AG10803 (cell line): ENCODE measurements at places on chromosomes 16 and 17.

GRCh38 chr17:37770631-37771518 is 26.0 kb upstream of the HNF1B start:
- peak; percentile 63 for DNase-seq

GRCh38 chr17:57399690-57400089 is 143.4 kb downstream of the MSI2 start:
- no peak for DNase-seq

DNA sequence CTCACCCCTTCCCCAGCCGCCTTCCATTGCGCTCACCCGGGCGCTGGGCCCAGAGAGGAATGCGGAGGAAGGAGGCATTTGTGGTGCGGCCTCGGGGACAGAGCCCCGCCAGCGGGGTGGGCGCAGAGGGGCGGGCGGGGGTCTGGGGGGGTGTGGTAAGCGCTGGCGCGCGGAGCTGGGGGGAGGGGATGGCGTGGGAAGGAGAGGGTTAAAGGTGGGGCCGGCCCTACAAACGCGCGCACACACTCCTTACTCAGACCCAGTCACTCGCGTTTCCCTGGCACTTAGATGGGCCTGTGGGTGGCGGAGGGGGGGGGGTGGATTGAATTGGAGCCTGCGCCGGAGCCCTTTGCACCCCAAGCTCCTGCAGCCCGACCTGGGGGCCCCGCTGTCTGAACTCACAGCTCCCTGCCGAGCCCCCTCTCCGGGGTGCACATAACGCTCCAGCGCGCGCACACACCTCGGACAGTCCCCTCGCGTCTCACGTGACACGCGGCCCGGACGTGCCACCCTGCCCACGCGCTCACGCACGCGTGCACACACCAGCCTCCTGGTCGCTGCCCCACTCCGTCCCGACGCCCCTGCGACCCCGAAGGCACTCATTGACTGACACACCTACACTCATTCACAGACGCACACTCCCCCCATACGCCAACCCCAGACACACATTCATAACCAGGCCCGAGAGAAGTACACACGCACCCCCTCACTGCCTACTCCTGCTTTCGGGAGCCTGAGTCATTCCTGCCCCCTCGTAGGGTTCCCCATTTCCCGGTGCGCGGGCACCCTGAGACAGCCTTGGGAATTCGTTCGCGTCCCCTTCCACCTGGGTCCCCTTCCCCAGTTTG is 844 bp downstream of the TBKBP1 start:
- DNase-seq: peak; percentile 62

DNA sequence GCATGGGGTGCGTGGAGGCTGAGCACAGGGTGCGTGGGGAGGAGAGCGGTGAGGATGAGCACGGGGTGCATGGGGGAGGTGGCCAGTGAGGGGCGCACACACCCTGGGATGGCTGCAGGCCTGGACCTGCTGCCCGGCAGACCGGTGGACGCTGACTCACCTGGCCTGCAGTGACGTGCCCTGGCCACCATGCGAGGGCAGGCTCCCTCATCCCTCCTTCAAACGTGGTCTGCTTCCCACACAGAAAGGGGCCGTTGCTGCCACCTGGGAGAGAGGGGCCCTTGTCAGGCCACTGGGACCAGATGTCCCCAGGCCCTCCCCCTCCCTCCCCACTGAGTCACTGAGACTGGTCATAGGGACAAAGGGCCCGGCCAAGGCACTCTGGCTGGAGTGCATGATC is 20.1 kb upstream of the APRT start:
- no peak for DNase-seq

- DNase-seq: no peak
Measured at GRCh38 chr16:10518479-10519041, 61.8 kb downstream of the EMP2 start.

DNA sequence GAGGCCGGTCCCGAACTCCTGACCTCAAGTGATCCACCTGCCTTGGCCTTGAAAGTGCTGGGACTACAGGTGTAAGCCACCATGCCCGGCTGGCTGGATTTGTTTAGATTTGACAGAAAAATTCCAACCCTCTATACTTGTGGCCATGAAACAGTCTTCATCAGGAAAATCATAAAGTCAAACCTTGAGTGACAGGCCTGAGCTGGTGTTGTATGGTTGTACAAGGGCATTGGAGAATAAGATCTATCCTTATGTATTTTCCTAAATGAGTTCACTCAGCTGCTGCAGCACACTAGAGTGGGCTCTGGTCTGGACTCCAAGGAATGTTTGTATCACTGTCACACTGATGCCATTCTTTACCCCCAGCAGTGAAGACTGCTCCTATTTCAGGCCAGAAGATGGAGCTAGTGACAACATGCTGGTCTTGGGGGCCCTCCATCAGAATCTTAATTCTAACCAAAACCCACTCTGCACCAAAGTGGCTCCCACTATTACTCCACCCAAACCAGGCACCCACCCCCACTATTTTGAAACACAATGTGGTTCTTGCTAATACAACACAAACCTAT is 27.4 kb downstream of the SNX11 start:
- DNase-seq: no peak

- DNase-seq: no peak
Measured at GRCh38 chr16:628321-629061, 2.3 kb upstream of the WFIKKN1 start.

GRCh38 chr17:78034429-78035091 is 76.1 kb downstream of the TNRC6C start:
- DNase-seq: peak; percentile 45

- peak; percentile 8 for DNase-seq
Measured at GRCh38 chr17:68382582-68383085, 74.7 kb downstream of the WIPI1 start.

- DNase-seq: no peak
Measured at GRCh38 chr16:55469821-55470532, 9.0 kb upstream of the MMP2 start.

- DNase-seq: no peak
Measured at GRCh38 chr17:8101721-8102120, 14.2 kb upstream of the ALOX12B start.

DNA sequence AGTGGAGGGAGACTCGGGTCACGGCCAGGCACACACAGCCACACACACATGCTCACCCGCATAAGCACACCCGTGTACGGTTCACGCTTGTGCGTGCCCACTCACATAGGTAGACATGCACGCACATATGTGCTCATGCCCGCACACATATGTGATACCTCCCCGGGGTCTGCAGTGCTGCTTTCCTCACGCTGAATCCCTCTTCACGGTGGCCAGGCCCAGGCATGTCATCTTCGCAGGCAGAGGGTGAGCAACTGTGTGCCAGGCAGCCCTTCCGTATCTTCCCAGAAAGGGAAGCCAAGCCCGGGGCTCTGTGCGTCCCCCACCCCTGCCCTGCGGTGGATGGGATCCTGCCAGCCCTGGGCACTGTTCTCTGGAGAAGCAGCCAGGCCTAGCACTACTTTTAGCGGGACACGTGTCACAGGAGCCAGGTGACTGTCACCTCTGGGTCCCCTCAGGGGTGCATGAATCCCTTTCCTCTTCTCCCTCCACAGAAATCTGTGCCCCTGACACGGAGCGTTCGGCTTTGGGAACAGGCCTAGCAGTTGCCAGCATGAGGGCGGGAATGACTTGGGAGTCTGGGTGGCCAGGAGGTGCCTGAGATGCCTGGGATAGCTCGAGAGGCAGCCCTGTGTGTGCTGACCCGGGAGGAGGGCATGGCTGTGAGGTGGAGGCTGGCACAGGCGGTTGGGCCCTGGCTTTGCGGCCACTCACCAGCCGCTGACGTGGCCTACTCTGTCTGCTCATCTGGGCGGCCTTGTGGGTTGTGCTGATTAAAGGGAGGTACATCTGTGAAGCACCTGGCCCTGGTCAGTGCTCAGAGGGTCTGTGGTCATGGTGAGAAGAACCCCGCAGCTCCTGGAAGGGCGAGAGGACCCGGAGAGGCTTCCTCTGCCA is 47.5 kb downstream of the BAIAP2 start:
- DNase-seq: no peak

- no peak for DNase-seq
Measured at GRCh38 chr16:55222486-55222885, 101.5 kb upstream of the IRX6 start.

DNA sequence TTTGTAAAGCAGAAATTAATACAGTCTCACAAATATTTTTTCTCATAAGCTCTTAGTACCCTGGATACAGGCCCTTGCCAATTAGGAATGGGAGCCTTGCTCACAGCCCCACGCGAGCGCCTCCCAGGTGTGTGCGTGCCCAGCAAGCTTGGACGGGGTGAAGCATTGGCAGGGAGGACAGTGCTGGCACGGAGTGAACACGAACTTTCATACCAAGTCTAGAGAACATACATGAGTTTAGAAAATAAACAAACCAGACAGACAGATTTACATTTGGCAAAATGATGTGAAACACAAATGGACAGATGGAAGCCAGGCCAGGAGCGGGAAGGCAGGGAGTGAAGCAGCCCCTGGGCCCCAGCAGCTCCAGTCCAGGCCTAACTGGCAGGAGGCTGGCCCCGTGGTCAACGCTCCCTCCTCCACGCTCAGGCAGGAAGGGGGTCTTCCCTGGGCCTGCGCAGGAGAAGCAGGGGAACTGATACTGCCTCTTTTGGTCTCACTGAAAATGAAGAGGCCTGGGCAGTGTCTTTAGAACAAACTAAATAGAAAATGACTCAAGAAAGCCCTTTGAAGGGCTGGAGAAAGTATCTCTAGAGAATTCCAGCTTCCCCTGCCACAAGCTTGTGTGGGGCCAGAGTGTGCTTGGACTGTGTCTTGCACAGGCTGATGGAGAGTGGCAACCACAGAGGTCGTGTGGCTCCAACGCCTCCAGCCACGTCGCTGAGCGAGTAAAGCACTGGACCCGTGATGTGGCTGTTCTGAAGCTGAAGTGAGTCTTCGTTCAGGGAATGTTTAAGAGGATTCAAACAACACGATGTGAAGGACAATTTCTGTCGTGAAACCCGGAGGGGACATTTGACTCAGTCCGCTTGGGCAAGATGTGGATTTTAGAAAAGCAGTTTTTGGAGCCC is 9.9 kb upstream of the FOXJ1 start:
- DNase-seq: no peak

DNA sequence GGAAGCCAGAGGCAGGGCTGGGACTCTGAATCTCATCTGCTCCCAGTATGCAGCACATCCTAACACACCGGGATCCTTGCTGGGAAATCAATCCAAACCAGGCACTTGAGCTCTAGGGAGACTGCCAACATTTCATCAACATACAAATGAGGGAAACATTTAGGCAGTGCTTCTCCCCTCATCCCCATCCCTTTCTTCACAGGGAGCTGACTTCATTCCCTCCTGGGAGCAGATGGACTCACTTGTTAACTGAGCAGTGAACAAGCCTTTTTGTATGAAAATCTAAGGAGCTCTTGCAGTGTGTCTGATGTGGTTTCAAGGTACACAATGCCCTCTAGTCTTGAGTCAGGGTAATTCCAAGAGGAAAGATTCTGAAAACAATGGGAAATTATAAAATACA is 96.3 kb downstream of the TMEM114 start:
- no peak for DNase-seq

GRCh38 chr17:69879576-69879975 is 195.4 kb upstream of the KCNJ16 start:
- DNase-seq: no peak

GRCh38 chr17:41796121-41796895 is 9.8 kb upstream of the JUP start:
- no peak for DNase-seq

DNA sequence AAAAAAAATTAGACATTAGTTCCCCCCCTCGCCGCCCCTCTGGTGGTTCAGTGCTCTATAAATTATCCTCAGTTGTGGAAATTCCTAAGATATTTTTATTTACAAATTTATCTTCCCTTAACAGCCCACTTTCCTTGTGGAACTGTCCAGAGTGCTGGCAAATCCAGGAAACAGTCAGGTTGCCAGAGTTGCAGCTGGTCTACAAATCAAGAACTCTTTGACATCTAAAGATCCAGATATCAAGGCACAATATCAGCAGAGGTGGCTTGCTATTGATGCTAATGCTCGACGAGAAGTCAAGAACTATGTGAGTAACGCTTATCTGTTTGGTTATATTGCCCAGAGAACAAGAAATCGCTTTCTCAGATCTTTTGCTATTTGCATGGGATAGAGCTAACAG is 2.9 kb downstream of the KPNB1 start:
- DNase-seq: peak; percentile 10

DNA sequence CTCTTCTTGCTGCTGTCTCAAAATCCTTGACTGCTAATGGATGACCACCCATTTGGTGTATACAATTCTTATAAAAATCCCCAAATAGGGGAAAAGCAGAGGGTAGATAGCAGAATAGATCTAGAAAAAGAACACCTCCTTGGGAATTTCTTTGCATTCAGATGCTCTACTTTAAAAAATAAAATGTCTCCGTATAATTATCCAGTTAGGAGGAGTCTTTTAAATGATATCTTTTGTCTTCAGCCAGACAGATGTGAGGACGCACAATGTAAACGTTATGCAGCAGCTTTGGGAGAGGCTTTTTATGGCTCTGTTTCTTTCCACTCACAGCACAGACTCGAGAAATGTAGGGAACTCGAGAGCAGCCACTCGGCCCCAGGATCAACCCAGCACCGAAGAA is 300.2 kb downstream of the IRF8 start:
- no peak for DNase-seq

DNA sequence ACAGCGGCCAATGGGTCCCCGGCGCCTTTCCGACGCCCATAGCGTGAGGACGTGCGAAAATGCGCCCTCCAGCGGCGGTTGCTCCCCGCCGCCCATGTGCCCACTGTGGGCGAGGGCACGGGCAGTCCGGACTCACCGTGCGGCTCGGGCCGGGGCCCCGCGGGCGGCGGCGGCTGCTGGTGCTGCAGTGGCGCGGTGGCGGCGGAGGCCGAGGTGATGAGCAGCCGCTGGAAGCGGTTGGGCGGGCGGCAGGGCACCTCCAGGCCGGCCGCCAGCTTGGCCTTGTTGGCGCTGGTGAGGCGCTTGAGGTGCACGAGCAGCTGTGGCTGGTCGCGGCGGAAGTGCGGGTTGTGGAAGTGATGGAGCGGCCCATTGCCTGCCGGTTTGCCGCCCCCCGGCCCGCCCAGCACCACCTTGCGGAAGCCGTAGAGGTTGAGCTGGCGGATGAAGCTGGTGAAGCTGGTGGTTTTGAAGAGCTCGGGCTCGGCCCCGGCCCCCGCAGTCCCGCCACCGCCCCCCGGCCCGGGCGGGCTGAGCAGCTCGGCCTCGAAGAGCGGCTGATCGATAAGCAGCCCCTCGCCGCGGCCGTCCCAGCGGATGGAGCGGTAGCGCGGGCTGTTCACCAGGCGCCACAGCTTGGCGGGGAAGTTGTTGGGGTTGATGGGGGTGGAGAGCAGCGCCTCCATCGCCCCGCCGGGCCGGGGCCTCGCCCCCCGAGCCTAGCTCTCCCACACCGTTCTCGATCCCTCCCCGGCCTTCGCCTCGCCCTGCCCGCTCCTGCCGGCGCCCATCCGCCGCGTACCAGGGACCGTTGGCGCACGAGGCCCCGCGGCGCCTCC is at the start of gene HSF5:
Gene HSF5, minus strand, starts transcription at position 820 of the 839 bp plus-strand sequence. Its CDS starts 134 bp downstream, at position 686.
- no peak for DNase-seq

- no peak for DNase-seq
Measured at GRCh38 chr16:27080895-27081294, 14.2 kb downstream of the C16orf82 start.

- no peak for DNase-seq
Measured at GRCh38 chr16:10646581-10647263, 48.0 kb downstream of the TEKT5 start.
